Activated T-helper 1 cell treated with anti-CD3 and anti-CD28 coated beads, Interleukin-2, amount 50 U/mL, for 16 hours (primary cell): ENCODE measurements at places on chromosomes 2 and 18.

DNA sequence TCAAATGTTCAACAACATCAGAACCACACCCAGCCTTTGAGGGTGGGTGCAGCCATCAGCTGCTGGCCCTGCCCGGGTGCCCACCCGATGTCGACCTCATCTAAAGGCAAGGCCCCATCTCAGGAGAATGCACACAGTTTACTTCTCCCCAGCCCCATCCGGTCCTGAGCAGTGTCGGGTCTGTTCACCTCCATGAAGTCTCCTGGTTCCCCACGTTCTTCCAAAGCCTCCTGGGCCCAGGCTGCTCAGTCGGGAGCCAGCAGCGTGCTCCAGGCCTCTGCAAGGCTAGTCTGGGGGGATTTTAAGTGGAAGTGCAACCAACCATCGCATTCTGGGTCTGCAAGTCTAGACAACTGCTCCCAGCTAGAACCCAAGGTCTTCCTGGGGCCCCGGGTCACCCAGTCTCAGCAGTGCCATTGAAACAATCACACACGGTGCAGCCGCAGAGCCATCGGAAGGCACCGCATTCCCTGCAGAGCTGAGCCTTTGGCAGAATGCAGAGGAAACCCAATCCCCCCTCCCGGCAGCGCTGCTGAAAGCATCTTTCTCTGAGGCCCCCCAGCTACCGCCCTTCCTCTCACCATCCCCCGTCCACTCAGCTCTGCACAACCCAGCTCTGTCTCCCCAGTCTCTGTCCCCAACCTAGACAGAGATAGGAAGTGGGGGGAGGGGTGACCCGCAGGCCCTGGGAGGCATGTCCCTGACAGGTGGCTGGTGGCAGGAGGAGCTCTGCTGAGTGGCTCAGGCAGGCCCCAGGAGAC, 8.5 kb downstream of the ESPNL start:
- DNase-seq: no peak

DNA sequence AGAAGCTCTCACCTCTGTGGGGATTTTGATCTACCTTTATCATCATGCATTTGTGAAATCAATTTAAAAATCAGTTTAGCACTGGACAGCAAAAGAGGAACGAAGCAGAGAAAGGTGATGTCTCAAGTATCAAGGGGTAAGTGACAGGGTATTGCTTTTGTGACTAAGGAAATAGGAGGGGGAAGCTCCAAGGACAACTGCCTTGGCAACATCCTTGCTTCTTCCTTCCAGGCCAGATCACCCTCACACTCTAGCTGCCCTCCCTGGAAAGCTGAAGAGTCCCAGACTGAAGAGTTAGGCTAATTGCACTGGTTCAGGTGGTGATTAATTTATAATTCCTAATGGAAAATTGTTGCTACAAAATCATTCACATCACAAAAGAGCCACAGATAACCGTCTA, 859.1 kb upstream of the ACVR2A start:
- no peak for DNase-seq

GRCh38 chr2:133393895-133394294, 174.4 kb downstream of the NCKAP5 start:
- DNase-seq: no peak

- no peak for DNase-seq
Observed at GRCh38 chr2:156436497-156437085, 412 bp downstream of the GPD2 start.

DNA sequence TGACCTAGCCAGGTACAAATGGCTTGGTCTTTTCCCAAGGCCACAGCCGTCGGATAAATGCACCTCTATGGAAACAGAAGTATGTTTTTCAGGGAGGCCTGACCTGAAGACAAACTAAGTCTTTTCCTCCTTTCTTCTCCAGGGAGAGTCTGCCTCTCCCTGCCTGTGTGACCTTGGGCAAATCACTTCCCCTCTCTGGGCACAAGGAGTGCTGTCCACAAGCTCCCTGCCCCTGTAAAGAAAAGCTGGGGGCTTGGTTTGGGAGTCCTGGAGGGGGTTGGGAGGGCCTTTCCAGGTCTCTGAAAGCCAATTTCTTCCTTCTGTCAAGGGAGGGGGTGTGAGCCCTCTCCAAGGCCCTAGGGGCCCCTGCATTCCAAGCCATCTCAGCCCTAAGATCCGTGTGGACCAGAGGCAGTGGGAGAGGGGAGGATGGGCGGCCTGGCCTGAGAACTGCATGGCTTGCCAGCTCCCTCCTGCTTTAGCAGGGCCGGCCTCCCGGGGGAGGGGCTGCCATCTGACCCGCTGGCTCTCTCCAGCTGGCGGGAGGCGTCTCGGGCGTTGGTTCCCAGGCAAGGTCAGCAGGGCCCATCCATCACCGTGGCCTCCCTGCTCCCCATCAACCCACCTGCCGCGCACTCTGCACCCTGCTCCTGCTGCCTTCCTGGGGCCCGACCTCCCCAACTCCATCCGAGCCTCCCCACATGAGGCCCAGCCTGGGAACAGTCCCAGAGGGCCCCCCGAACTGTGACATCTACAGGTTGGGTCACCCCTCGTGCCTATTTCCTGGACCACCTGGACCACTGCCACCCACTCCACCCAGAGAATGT, 61.4 kb downstream of the SMAD7 start:
- no peak for DNase-seq
